ENCODE measurements at places on chromosomes 12 and 14.

- DNase-seq: no peak
These were observed 18.1 kb downstream of the TAMALIN start for GRCh38 chr12:52024845-52025230.

- DNase-seq: no peak
These were observed 7.7 kb downstream of the GATC start for GRCh38 chr12:120453977-120454376.

DNA sequence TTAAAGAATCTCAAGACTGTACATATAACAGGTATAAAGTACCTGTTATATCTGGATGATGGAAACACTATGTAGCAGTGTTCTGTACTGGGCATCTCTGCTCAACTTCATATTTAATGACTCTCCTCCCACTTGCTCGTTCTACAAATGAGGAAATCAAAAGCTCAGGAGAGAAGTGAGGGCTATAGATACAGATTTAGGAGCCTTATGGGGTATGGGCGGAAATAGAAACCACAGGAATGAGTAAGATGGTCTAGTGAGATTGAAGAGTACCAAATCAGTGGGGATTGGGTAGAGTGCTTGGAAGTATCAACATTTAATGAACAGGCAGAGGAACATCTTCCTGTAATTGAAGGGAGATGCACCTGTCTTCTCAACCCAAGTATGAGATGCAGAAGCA, 23.8 kb upstream of the POLR3B start:
- DNase-seq: no peak

DNA sequence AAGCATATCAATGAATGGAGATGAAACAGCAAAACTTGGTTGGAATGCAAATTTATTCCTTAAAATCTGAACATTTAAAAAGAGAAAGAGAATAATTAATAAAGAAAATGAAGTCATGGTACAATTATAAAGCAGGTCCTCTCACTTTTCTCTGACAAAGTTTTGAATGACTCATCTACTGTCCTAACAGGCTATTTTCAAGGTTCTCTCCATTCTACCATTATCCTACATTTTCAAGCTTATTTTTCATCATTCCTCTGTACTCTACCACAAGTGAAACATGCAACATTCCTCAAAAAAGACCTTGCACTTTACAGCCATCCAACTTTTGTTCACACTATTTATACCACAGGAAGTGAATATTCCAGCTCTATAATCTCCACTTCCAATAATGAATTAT, 36.9 kb upstream of the AP4S1 start:
- no peak for DNase-seq

DNA sequence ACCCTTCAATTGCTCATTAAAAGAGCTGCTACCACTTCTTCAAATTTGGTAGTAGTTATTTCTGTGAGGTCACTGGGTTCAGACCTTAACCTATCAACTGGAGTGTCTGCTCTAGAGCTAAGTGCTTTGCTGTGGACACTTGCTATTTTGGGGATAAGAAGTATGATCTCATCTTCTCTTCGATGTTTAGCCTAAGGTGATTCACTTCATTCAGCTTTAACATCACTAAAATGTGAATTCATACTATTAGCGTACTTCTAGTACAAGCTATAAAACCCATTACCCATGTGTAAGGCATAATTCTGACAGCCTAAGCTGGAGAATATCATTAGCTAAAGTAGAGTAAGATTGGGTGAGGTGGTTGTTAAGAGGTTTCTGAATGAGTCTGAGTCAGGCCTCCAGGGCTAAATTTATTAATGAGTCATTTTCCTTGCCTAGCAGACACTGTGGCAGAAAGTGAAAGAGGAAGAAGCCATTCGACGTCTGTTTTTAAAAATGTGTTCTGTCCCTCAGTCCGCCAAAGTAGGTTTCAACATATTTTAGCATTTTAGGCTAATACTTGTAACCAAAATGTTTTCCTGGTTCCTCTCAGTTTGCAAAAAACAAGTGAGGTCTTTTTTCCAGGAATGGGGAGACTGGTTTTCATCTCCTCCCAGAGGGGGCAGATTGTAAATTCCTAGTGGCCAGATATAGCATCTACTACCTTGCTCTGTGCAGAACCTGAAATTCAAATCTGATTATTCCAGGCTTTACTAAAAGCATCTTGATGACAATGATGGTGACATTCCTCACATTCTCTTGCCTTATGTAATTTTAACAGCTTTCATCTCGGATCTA, 103.6 kb downstream of the SSPN start:
- no peak for DNase-seq

DNA sequence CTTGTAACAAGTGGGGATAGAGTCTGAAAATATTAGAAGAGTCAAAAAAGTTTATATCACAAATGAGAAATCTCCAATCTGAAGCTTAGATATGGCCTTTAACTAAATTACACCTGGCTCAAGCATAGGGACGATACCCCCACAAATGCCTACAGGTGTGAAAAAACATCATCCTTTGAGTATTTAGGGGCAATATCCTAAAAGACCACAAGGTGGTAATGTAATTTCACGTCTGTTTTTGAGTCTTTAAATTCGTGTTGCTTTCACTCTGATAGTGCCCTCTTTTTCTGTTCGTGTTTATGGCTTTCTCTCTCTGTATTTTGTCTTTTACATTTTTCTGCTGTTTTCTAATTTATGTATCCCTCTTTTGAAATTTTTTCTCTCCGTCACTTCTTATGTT, 84.3 kb downstream of the ETNK1 start:
- DNase-seq: no peak

GRCh38 chr14:77641534-77642341, 25.3 kb upstream of the SPTLC2 start:
- DNase-seq: no peak

GRCh38 chr12:131085816-131086591, 132.3 kb downstream of the ADGRD1 start:
- no peak for DNase-seq
